ENCODE measurements at places on chromosomes 3 and 15.
A peak's percentile ranks its signal among the peaks of the same experiment; 100 is the strongest.

GRCh38 chr3:40304352-40304751, 5.2 kb upstream of the EIF1B start:
- DNase-seq: no peak

- no peak for DNase-seq
Observed at GRCh38 chr15:39745415-39745814, 37.2 kb downstream of the FSIP1 start.

DNA sequence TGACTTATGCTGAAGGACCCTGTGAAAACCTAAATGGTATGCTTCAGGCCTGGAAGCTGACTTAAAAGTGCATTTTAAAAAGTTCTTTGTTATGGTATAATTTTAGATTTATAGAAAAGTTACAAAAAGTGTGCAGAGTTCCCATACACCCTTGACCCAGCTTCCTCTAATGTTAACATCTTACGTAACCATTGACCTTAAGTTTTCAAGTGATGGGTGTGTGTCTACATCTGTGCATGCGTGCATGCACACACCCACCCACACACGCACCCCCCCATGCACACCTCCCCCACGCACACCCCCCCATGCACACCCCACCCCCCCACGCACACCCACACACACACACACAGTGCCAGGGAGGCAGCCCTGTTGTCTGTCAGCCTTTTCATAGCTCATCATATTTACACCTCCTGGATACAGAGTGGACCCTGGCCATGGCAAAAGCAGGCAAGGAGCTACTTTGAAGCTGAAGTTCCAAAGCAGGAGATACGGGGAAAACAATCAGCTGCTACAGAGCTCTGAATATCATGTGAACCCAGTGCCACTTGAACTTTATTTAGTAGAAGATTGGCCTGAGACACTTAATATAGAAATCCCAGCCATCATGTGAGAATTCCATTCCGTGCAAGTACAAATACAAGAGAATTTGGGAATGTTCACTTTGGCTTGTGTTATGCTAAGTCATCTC, 30.0 kb upstream of the TRAK1 start:
- DNase-seq: no peak

DNA sequence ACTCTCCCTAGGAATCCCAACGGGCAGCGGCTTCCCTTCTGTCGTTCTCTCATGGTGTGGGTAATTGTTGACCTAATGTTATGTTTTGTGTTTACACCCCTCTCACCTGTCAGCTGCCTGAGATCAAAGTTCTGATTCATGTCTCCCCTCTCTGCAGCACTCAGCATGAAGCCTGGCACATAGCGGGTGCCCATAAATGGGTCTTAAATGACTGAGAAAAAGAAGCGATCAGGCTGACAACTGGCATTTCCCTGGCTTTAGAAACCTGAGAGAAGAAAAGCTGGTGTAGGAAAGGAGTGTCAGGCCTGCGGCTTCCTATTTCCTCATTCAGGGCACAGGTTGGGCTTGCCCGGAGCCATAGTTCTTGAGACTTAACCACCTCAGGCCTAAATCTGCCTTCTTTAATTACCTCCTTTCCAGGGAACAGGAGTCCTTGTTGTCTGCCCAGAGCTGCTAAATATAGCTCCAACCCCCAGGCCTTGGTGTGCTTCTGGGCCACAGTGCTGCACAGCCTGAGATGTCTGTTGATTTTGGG, 31.8 kb downstream of the LPP start:
- DNase-seq: no peak

DNA sequence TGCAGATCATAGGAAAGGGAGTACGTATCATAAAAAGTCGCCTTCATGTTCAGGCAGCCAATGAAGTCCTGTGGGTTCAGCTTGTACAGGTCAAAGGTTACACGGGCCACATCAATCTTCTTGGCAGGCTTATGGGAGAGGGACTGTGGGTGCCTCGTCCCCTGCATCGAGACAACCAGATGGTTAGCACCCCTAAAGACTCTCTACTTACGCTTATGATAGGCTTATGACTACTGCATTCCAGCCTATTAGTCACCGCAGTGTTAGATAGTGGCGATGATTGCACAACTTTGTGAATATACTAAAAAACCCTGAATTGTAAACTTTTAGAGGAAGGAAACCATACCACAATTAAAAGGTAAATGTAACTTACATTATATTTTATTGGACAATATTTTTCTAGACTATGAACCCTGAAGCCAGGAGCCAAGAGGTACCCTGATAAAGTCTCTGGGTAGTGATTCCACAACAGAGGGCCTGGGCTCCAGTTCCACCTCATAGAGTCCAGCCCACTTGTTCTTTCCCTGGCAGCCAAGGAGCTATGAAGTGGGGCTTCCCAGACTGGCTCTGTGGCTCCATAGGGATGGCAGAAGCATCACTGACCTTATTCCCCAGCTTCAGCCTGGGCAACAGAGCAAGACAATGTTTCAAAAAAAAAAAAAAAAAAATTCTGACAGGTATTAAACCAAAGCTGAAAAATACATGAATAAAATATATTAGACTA, 2.5 kb upstream of the FANCD2 start:
- DNase-seq: no peak

GRCh38 chr3:107198581-107199181, 178.6 kb upstream of the CCDC54 start:
- peak; percentile 23 for DNase-seq

- DNase-seq: no peak
Observed at GRCh38 chr3:136042608-136043221, 77.2 kb downstream of the PPP2R3A start.

DNA sequence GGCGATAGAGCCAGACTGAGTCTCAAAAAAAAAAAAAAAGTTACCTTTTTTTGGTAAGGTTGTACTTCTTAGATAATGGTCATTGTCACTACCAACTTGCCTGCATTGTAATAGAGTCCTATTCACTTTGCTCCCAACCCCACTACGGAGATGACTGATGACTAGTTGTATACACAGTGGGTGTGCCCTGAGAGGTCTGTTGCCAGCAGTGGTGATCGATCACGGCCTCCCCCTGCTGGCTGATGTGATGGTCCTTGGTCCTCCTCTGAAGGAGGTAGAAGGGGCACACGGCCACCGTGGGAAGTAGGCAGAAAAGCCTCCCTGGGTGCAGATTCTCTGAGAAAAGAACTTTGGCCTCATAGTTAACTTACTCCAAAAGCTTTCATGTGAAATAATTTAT, 10.7 kb downstream of the GCNT3 start:
- no peak for DNase-seq

DNA sequence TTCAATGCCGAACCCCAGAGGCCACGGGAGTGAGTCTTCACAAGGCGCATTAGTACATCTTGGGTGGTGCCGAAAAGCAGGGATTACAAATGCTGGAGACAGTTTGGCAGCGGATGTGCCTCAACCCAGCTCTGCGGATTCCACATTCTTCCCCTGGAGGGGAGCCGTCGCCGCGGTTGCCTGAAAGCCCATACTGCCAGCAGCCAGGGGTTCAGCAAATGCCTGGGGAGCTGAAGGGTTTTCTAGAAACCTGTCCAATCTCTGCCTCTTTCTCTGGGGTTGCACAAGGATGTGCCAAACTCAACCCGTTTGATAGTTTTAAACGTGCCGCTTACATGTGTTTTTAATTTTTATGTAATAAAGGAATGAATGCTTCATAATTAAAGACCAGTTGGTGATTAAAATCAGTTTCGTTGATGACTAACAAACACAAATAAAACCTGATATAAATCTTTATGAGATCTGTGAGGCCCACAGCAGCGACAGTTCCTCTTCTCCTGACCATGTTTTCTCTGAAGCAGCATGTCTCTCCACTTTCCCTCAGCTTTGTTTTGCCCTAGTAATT, 74.6 kb upstream of the LEKR1 start:
- peak; percentile 32 for DNase-seq

GRCh38 chr15:77032647-77033416, 37.9 kb downstream of the PSTPIP1 start:
- no peak for DNase-seq

GRCh38 chr3:48400824-48401433, 28.9 kb downstream of the FBXW12 start:
- DNase-seq: peak; percentile 19

GRCh38 chr3:11736136-11736833, 92.6 kb upstream of the VGLL4 start:
- no peak for DNase-seq

DNA sequence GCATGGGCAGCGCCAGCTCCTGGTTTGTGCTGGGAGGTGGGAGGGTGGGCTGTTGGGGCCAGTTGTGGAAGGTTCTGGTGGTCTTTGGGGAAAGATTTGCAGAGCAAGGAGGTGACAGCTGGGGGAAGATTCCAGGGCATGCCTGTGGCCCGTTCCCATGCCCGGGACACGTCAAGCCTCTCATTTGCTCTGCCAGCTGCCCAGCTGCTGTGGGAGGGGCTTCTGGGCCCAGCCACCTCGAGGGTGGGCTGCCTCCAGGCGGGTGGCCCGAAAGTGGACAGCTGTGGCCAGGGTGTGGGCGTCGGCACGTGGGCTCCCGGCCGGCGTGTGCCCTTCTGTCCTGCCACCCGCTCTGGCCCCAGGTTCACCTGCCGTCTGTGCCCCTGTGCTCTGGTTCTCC, 17.2 kb downstream of the PLXNA1 start:
- DNase-seq: no peak

GRCh38 chr3:137259089-137259488, 301.3 kb downstream of the IL20RB start:
- DNase-seq: no peak

DNA sequence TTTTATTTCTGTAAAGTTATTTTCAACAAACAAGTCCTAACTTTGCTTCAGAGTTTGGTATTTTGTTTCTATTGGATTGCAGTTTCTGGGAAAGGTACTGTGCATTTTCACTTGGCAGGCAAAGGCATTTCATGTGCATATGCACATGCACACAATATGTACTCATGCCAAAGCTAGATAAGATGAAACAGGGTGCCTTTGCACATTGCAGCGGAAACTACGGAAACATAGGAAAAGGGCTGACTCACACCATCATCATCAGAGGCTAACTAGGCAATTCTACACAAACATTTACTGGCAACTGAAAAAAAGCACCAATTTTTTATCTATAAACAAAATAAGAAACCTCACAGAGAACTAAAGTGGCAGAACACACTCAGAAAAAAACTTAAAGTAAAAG, 550.6 kb upstream of the NECTIN3 start:
- DNase-seq: no peak

- DNase-seq: no peak
Observed at GRCh38 chr3:12237912-12238650, 50.8 kb upstream of the PPARG start.

GRCh38 chr3:71785532-71786216, 726 bp upstream of the PROK2 start:
- no peak for DNase-seq

DNA sequence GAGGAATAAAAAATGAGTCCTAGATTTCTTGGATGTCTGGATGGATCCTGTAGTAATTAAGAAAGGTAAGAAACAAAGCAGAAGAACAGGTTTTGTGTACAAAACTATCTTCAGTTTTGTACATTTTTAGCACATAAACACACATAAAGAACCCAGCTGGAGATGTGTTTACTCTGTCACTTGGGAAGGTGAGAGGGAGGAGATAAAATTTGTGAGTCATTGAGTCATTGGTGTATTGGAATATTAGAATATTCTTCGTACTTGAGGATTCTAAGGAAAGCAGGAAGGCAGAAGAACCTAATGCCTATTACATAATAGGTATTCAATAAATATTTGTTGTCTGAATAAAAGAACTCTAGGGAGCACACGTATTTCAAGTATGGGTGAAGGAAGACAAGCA, 17.4 kb downstream of the APPL1 start:
- no peak for DNase-seq

- no peak for DNase-seq
Observed at GRCh38 chr3:119356646-119357045, 62.5 kb downstream of the ARHGAP31 start.

DNA sequence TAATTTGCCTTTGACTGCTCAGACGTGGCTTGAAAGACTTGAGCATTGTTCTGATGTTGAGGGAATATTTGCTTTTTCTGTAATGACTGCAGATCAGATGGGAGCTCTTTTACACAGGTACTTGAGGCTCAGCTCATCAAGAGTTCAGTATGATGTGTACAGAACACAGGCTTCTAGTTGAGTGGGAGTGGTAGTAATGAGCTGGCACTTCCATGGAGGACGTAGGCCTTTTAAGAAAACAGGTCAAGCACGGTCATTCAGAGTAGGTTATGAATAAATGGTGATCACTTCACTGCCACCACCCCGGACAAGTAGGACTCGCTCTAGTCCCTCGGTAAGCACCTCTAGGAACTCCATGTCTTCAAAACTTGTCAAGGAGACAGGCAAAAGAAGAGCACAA, 8.8 kb downstream of the EMC4 start:
- no peak for DNase-seq

DNA sequence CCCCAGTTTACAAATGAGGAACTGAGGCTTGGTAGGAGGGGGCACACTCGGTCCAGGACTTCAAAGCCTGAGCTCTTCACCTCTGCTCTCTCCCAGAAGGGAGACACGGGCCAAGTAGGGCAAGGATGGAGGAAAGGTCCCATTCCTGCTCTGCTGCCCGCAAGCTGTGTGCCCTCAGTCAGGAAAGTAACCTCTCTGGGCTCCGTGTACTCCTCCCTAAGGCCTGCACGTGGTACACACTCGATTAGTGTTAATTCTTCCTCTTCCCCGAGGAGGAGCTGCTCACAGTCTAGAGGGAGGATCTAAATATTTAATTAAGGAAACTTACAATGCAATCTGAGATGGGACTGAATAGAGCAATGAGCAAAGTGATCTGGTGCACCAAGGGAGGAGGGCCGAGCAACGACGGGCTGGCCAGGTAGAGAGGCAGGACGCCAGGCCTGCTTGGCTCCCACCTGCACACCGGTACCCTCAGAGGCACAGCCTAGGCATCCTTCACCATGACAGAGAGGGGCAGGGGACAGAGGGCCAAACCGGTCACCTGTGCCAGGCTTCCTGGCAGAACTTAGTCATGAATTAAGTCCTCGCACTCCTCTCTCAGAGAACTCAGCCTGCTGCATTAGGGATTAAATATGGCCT, 47.2 kb upstream of the IQSEC1 start:
- DNase-seq: no peak

DNA sequence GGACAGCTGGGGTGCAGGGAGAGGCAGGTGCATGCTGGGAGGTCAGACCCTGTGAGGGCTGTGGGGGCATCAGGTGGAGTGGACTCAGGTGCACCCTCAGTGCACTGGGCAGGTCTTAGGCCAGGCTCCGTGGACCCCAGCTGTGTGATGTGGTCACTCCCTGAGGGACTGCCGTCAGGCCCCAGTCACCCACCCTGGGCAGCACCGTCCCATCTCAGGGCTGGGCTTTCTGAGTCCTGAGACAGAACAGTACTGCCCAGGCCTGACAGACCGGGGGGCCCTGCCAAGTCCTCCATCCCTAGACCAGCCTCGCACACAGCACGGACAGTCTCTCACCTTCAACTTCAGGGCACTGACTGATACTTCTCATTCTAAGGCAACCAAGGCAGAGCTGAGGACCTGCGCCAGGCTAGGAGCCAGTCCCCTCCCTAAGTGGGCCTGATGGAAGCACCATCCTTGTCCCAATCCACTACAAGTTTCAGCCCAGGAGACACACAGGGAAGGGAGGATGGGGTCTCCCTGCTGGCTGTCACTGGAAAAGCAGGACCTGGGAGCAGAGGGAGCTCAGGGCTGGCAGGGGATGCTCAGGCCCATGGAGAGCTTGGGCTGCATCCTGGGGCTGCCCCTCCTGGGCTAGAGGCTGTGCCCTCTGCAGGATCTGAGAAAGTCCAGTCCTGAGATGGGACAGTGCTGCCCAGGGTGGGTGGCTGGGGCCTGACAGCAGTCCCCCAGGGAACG, 86.3 kb downstream of the LMLN start:
- DNase-seq: no peak
